Activated T-cell treated with anti-CD3 and anti-CD28 coated beads, Interleukin-2, amount 50 U/mL, for 1 hour (primary cell): ENCODE measurements at places on chromosomes 2 and 18.

DNA sequence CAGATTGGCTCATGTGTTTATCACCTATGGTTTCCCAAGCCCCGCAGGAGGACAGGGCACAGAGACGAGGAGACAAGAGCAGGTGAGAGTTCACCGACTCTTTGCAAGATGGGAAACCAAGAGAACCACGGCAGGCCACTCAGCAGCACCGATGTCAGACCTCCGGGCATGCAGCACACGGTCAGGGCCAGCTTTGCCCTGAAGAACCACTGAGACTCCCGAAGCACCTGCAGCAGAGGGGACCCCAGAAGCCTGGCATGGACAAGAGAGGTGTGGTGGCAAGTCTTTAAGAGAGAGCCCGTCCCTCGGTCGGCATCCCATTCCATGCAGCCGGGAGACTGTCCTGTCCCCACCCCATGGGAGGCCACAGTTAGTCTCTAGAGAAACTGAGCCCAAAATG lies 36.6 kb upstream of the TAF1B start:
- DNase-seq, result no peak

GRCh38 chr18:22385718-22386117 lies 32.0 kb downstream of the CTAGE1 start:
- DNase-seq, result no peak

DNA sequence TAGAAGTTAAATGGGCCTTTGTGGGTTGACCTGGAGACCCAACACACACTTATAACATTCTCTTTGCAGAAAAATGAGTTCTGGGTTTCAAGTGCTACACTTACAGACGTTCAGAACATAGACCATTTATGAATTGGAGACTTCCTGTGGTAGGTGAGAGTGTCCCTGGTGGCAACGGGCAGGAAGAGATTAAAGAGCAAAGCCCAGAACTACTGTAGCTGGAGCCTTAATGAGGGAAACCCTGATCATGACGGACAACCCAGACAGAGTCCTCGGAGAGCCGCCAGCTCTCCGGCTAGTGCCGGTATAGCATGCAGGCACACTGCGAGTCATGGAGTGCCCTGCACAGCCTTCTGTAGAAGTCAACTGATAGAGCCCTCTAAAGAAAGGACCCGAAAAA lies 44.5 kb upstream of the RMDN2 start:
- no peak for DNase-seq

DNA sequence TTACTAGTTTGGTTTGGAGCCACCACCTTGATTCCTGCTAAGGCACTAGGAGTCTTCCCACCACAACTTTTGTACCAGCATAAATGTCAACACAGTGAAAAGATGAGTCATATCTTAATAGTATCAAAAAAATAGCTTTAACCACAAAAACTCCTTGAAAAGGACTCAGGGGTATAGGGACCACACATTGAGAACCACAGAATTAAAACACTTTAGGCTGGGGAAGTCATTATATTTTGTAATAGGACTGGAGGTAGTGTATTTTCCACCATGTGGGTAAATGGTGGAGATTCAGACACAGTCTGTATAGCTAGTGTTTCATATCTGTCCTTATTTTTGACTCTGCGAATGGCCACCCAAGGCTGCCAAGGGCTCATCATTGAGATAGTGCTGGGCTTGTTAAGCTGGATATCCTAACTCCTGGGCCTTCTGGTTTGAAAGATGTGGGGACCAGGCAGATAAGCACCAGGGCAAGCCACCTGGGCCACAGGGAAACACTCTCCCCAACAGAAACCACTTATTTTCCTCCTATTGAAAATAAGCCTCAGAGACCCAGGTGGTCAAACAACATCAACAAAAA lies 19.1 kb upstream of the FHL2 start:
- no peak for DNase-seq

DNA sequence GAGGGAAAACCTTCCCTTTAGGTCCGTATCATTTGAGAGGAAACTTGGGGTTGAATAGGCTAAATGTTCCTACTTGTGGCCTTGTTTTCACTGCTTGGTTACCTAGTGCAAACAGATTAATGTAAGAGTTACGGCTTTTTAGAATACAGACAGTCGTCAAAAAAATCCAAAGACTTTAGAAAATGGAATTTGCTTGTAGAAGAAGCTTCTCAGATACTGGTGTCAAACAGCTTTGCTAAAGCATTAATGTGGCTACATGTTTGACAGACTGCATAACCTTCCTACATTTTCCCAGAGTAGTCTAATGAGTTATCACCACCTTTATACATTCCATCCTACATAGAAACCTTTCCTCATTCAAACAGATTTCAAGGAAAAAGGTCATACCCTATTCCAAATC lies 114.6 kb downstream of the FMNL2 start:
- no peak for DNase-seq

GRCh38 chr2:159614534-159615366 lies 1.6 kb downstream of the BAZ2B start:
- DNase-seq, result no peak

GRCh38 chr2:72926368-72926767 lies 9.0 kb downstream of the EMX1 start:
- DNase-seq, result no peak

- DNase-seq, result no peak
These were observed 37.1 kb downstream of the CENPO start for GRCh38 chr2:24830351-24830750.

DNA sequence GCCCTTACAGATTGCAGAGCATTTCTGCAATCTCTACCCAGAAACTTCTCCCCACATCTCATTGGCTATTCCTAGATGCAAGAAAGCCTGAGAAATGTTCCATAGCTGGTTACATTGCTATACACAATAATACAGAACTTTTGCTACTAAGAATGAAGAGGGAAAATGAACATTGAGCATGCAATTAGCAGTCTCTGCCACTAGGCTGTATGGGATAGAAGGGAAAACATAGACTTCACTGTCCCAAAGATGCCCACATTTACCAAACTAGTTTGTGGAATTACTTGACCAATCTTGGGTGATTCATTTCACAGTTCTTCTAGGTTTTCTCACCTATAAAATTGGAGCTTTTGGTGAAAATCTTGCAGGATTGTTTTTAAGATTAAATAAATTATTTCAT lies 265.7 kb upstream of the NT5C1B start:
- no peak for DNase-seq

- no peak for DNase-seq
These were observed 210.4 kb downstream of the SOCS6 start for GRCh38 chr18:70499218-70499691.

GRCh38 chr18:13791181-13791580 lies 32.8 kb upstream of the MC5R start:
- DNase-seq, result no peak

DNA sequence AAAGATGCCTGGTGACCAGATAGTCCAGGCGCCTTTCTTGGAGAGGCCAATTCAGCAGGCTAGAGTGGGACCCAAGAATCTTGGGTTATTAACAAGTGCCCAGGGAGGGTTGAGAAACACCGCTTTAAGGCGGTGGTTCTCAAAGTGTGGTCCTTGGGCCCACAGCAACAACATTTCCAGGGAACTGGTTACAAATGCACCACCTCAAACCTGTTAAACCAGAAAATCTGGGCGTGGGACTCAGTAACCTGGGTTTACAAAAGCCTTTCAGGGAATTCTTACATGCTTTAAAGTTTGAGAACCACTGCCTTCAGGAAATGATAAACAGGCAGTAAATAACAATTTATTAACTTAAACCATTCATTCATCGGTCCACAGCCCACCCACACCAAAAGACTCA lies 92.5 kb downstream of the SP3 start:
- no peak for DNase-seq

GRCh38 chr18:80009661-80010550 lies 21.5 kb upstream of the TXNL4A start:
- no peak for DNase-seq

- no peak for DNase-seq
These were observed 2.8 kb upstream of the KLHL14 start for GRCh38 chr18:32775628-32776027.

- DNase-seq, result no peak
These were observed 125.9 kb downstream of the PLA2R1 start for GRCh38 chr2:159936471-159936870.
